Heart left ventricle (tissue), 16 donors: ENCODE measurements at places on chromosomes 4 and X.

DNA sequence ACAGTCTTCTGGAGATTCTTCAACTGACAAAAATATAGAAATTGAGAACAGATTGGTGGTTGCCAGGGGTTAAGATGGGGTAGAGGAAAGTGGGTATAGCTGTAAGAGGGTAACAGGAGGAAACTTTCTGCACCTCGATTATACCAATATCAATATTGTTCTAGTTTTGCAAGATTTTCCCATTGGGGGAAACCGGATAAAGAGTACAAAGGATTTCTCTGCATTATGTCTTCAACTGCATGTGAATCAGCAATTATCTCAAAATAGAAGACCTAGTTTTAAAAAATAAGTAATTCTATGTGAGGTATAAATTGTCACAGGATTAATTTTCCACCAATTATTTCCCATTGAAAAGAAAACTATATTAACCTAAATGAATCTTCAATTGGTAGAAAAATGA, 65.7 kb downstream of the LRBA start:
- DNase-seq = no peak

GRCh38 chr4:186765673-186766546, 42.3 kb upstream of the FAT1 start:
- no peak for DNase-seq

DNA sequence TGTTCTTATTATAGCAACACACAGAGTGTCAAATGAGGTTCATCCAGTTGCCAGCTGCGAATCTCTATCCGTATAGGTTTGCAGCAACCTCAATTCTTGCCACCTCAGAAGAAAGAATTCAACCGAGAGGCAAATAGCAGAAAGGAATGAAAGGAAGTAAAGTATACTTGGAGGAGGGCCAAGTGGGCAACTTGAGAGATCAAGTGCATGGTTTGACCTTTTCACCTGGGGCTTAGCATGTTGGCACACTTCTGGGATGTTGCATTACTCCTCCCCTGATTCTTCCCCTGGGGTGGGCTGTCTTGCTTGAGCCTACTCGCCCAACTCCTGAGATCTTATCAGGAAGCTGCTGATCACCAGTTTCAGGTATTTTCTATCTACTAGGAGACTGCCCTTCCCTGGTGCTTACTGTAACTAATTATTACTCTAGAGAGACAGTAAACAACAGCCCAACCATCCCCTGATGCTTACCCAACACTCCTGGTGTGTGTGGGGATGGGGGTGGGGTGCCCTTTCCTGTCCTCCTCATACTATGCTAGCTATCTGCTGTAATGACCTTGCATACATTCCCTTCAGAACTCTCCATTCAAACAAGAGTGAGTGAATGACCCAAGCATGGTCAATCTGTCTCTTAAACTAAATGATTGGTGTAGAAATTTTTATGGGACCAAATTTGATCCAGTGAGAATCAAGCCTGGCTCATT, 7.3 kb upstream of the TMEM33 start:
- DNase-seq = no peak

DNA sequence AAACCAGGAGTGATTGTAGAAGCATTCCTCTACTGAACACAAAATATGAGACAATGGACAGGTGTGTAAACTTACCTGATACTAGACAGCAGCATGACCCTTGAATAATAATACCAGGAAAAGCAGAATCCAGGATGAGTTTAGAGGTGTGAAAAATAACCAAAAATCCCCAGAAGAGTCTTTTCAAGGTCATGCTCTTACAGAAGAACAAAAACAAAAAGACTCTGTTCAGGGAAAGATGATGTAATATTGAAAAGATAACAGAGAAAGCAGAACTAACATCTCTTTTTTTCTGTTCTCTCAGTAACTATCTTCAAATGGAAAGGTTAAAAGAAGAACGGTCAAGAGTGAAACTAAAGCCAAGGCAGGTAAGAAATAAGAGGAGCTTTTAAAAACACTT, 14.0 kb upstream of the ARHGAP10 start:
- no peak for DNase-seq

DNA sequence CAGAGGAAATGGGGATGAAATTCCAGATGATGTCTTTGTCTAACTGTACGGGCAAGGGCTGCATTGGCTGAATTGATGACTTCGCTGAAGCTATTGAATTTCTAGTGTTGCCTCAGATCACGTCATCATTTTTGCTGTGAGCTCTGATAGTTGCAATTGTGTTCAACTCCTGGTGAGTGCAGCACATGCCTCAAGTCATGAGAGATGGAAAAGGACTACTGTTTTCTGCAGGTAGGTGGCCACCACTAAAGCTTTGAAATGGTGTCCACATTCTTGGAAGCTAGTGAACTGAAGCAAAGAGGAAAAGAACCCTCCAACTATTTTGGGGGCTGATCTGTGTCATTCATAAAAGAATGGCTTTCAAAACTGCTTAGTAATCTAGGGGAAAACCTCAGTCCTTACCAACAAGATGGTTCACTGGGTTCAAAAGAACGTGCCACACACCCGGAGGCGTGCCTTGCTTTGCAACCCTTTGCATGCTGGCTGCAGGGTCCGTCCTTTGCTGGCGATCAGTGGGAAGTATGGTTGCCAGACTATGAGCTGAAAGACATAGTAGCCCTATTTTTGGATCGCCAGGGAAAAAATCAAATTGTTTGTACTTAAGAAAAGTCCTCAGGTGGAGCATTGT, 88.1 kb upstream of the STOX2 start:
- DNase-seq = no peak

- DNase-seq = no peak
Observed at GRCh38 chr4:174277433-174277832, 6.0 kb downstream of the FBXO8 start.

DNA sequence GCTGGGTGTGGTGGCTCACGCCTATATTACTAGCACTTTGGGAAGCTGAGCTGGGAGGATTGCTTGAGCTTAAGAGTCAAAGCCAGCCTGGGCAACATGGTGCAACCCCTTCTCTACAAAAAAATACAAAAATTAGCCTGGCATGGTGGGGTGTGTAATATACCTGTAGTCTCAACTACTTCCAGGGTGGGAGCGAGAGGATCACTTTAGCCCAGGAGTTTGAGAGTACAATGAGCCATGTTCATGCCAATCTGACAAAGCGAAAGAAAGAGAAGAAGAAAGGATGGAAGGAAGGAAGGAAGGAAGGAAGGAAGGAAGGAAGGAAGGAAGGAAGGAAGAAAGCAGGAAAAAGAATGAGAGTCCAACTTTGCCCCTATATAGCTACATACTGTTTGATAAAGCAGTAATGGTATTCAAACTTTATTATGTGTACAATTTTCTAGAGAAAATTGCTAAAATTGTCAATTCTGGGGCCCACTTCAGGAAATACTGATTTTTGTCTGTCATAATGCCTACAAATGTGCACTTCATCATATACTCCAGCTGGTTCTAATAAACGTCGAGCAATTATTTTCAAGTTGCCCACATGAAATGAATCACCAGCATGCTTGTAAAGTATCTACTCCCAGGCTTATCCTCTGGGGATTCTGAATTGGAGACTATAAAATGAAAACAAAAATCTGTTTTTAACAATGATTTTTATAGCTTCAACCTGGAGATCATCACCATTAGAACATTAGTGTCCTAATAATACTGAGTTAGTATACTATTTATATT, 132.3 kb downstream of the NDST4 start:
- no peak for DNase-seq

DNA sequence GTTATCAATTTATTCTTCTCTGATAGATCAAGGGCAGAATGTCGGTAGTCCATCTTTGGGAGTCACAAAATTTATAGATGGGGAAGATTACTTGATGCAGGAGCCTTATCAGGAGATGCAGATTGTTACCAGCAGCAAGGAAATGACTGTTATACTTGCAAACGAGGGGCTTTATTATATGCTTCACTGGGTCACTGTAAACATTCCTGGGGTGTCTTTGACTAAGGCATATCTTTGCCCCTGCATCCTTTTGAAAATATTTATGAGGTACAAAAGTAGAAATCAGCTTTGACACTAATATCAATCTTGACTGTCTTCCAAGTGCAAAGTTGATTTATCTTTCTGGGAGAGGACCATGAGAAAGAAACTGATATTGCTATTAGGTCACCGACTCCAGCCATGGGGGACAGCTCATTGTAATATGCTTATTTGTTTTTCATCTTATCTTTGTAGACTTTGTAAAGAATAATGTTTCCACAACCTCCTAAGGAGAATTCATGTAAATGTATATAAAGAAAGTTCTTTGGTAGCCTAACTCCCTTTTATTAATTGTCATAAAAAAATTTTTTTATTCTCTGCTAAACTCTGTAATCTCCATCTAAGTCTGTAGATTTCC, 177.3 kb upstream of the EMCN start:
- no peak for DNase-seq

DNA sequence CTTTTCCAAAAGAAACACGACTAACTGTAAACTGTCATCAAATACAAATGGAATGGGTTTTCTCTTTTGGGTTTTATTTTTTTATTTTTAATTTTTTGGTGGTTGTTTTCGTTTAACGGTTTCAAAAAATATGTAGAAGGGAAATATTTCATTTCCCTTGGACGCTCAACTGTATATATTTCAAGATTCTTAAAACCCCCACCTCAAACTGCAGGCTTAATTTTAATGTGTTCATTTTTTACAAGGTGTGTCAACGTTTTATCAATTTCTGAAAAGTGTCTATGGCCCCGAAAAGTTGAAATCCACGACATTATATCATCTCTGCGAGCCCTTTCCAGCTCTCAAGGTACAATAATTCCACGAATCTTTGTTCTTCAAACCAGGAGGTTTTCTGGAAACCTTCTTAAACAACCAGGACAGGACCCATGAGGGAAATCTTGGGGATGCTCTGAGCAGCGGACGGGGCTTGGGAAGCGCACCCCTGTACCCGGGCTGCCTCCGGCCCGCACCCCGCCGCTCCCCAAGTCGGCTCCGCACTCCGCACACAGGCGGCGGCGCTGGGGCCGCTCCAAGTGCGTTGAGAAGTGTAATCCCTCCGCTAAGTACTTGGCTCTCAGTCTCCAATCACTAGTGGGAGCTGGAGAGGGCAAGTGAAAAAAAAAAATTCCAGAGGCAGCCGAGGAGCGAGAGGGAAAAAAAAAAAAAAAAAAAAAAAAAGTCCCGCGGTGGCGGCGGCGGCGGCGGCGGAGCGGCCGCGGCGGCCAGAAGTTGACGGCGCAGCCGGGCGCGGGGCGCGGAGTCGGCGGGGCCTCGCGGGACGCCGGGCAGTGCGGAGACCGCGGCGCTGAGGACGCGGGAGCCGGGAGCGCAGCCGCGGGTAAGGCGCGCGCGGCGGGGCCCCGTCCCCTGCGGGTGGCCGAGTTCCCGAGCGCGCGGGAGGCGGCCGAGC, at the start of gene BMPR1B:
Gene BMPR1B, plus strand, starts transcription at position 764 of the 949 bp plus-strand sequence. CDS start 346,470 bp downstream, outside the sequence.
- no peak for DNase-seq

- no peak for DNase-seq
Observed at GRCh38 chrX:31884535-31884934, 812.7 kb upstream of the FTHL17 start.

GRCh38 chr4:82493721-82494425, 63.5 kb downstream of the ENOPH1 start:
- no peak for DNase-seq
